ENCODE measurements at places on chromosomes 6 and 20.

DNA sequence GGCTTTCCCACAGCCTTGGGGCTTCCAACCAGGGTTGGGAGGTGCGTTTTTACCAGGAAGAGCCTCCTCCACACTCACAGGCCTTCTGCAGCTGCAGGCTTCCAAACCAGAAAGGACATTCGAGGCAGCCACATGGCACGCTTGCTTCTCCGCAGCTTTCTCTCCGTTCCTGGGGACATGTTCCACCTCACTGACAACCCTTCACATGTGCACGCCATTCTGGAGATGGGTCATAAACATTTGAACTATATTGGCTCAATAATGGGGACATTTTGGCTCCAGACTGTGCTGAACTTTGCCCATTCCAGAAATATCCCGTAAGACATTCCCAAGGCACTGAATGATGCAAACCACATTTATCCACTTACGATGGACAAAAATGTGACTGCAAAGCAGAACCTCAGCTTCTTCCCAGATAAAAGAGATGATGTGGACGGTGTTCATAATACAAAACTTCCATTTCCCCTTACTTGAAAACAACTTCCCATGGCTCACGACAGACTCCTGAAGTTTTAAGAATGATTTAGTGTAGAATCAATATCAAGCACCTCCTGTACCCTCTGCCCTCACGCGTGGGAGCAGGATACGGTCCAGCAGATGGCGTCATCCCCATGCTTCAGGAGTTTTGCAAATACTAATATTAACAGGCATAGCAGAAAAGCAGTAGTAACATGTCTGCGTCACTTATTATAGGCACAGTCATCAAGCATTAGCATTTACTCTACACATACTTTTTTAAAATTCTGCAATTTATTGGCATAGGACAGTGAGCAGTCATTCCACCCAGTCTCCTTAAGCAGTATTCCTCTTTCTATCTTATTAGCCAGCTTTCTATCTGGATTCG is 25.4 kb upstream of the FOXF2 start:
- no peak for DNase-seq

DNA sequence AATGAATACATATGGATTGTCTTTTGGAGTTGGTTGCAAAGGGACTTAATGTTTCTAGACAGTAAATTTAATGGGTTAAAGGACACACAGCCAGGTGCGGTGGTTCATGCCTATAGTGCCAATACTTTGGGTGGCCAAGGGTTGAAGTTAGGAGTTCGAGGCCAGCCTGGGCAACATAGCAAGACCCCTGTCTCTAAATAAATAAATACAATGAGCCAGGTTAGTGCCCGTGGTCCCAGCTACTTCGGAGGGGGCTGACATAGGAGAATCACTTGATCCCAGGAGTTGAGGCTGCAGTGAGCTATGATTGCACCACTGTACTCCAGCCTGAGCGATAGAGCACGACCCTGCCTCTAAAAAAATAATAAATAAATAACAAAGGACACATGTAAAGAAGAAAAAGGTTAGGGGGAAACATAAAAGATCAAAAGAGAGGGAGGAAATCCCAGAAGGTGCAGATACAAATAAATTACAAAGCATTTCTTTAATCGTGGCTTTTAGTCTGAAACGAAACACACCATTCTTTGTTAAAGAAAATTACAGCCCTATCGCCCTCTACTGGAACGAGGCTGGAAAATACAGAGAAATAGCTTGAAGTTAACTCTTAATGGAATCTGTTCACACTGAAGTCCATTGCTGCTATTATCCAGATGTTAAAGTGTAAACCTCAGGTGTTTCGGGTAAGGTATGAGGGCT is 42.6 kb upstream of the SCML4 start:
- no peak for DNase-seq

GRCh38 chr6:77292564-77293546 is 170.4 kb downstream of the HTR1B start:
- peak; percentile 68 for DNase-seq

DNA sequence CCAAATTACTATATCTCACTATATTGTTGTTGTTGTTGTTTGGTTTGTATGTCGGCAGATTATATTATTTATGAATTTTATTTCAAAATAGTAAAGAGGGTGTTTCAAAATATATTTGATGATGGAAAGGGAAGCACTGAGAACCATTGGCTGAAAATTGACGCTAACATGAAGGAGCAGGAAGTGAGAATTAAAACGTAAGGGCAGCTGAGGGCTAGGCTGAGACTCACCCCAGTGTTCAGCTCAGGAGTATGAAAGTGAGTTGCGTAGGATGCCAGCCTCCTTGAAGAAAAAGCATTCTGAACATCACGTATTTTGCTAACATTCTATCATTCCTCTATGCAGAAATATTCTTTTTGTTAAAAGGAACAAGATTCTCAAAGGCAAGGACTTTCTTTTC is 10.7 kb upstream of the IPCEF1 start:
- no peak for DNase-seq

DNA sequence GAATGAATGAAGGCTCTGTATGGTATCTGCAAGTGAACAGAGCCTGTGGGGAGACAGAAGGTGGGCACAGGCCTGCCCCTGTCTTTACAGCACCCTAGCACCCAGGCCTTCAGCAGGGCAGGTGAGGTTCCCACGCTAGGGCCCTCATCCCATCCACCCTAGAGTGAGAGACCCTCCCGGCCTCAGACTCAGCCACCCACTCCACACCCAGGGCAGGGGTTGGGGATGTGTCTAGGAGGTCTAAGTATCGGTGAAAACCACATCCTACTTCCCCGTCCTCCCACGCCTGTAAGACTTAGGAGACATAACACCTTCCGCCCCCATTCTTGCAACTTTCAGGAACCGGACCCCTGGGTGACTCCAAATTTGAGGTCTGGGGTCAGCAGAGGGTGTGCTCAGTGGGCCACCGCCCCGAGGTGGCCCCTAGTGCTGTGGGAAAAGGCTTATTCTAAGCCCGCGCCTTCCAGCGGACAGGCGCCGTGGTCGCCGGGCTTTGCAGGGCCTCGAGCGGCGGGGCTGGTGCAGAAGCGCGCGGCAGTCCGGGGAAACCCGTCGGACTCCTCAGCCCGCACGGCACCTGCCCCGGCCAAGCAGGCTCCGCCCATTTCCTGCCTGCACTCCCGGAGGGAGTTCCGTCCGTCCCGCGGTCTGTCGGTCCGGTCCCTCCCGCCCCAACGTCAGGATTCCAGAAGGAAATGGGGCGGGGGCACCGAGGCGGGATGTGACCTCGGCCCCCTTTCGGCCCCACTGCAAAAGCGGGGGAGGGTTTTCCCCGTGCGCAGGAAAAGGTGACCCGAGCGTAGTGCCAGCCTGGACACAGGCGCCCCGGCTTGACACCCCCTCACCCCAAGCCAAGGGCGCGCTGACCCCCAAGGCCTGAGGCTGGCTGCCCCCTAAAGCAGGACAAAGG is 868 bp downstream of the SAMD10 start:
- DNase-seq, result no peak

Measured in HS-27A (cell line).